ENCODE measurements at places on chromosomes 3 and 15. TPM values are rescaled to one million over a fixed set of nuclear protein-coding genes. Genes with fewer than 3 reads are reported as not detected.

The MYZAP gene
- polyA plus RNA-seq = 0.41 TPM

The CCDC51 gene
- 21.4 TPM for polyA plus RNA-seq

The TGM4 gene
- 0.02 TPM for polyA plus RNA-seq

The SNTN gene
- not detected for polyA plus RNA-seq

The RPP25 gene
- 17.4 TPM for polyA plus RNA-seq

The CLDN16 gene
- 0.02 TPM for polyA plus RNA-seq

The PLA1A gene
- not detected for polyA plus RNA-seq

The OR5K1 gene
- polyA plus RNA-seq = not detected

The SNX22 gene
- polyA plus RNA-seq = 7.5 TPM

The NR1I2 gene
- 2.6 TPM for polyA plus RNA-seq

The SENP2 gene
- 25.2 TPM for polyA plus RNA-seq

The C15orf62 gene
- polyA plus RNA-seq = 0.19 TPM

The ZPLD1 gene
- polyA plus RNA-seq = not detected

The SCN11A gene
- 0.21 TPM for polyA plus RNA-seq

The ACP3 gene
- polyA plus RNA-seq = 0.67 TPM

The FBXL22 gene
- 0.24 TPM for polyA plus RNA-seq

The ARGFX gene
- not detected for polyA plus RNA-seq

The PFN2 gene
- polyA plus RNA-seq = 311 TPM

Data from H1 (cell line).